ENCODE measurements at places on chromosomes 2 and 18. TPM values are rescaled to one million over a fixed set of nuclear protein-coding genes. Genes with fewer than 3 reads are reported as not detected.

Gene SLC9A4
- 0.07 TPM for total RNA-seq

Gene GCKR
- not detected for total RNA-seq

Gene MEP1B
- not detected for total RNA-seq

DNA sequence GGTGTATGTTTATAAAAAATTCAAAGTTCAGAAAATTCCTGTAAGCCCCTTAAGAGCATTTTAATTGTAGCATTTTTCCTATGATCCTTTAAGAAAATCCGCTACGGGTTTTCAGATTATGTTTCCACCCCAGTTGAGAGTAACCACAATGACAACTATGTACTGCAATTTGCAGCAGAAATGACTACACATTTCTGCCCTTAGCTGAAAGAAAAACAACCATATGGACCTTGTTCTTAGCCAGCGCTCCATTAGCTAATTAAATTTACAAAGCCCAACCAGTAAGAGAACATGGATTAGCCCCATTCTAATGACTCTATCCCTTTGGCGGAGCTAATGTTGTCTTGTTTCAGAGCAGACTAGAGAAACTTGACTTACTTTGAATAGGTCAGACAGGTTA lies 247.6 kb downstream of the SLC8A1 start:
- H3K27me3 ChIP-seq: no peaks in the 10 kb centered on the region
- no peak overlapping the region for H3K27ac ChIP-seq
- H3K4me1 ChIP-seq: peaks cover 3% of the 10 kb centered on the region
- H3K36me3 ChIP-seq: peaks cover 6% of the 10 kb centered on the region

DNA sequence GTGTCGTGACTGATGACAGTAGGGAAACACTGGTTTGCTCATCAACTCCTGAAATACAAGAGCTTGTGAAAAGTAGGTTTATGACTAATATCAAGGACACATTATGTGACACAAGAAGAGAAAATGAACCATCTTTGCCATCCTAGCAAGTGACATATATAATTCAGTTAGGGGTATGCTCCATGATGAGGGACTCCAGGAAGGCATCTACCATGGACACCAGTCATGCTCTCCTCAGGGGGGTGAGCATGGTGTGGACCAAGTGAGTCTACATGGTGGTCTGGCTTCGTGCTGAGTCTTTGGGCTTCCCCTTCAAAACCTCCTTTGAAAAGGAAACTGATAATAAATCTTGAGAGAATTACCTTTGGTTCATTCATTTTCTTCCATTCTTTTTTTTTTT lies 11.7 kb upstream of the SERPINB5 start:
- H3K4me1 ChIP-seq: no peaks in the 10 kb centered on the region
- DNase-seq: no peak
- no peak overlapping the region for H3K4me3 ChIP-seq
- H3K36me3 ChIP-seq: no peaks in the 10 kb centered on the region
- no peak overlapping the region for H3K27ac ChIP-seq
- H3K27me3 ChIP-seq: peaks cover 40% of the 10 kb centered on the region

DNA sequence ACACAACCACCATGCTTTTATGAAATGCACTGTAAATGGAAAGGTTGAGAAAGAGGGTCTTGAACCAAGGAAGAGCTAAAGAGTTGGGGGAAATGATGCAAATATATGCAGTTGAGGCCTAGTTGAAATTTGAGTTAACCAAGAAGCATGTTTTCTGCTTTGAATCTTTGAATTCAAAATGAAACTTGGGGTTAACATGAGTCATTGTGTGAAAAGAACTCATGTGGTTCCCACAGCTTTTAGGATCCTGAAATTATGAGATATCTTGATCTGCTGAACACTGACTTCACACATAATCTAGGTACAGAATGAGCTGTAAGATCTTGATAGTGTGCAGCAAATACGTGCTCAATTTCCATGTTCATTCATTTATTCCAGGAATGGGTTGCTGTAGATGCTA lies 422.9 kb upstream of the TRIB2 start:
- peak; percentile 80 for DNase-seq
- H3K27ac ChIP-seq: peak overlapping the region; percentile 82
- peak overlapping the region; percentile 34 for H3K4me3 ChIP-seq
- peaks cover 10% of the 10 kb centered on the region for H3K27me3 ChIP-seq

GRCh38 chr18:61236356-61237057 lies 96.7 kb upstream of the CDH20 start:
- no peaks in the 10 kb centered on the region for H3K4me1 ChIP-seq
- H3K4me3 ChIP-seq: no peak overlapping the region
- no peaks in the 10 kb centered on the region for H3K27me3 ChIP-seq
- DNase-seq: no peak
- H3K27ac ChIP-seq: no peak overlapping the region

GRCh38 chr2:231454361-231454791 lies 9.9 kb downstream of the NCL start:
- peaks cover 26% of the 10 kb centered on the region for H3K4me1 ChIP-seq
- peaks cover 77% of the 10 kb centered on the region for H3K36me3 ChIP-seq
- H3K4me3 ChIP-seq: no peak overlapping the region
- H3K27me3 ChIP-seq: no peaks in the 10 kb centered on the region

DNA sequence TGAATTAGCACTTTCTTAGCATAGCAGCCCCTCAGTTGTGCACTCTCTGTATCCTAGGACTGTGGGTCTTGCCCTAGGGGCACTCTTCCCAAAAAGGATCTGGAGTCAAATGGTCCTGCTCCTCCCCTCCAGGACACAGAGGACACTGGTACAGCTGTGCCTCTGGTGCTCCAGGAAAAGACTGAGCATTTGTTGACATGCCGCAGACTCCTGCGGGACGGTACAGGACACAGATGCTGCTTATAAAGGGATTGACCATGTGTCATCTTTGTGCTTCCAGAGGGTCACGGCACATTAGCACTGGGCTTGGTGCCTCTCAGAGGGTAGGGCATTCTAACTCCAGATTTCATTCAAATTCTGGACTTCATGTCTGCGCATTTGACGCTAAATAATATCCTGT lies 110.5 kb downstream of the KLF7 start:
- peaks cover 30% of the 10 kb centered on the region for H3K27me3 ChIP-seq
- no peak overlapping the region for H3K27ac ChIP-seq
- no peaks in the 10 kb centered on the region for H3K36me3 ChIP-seq
- no peak overlapping the region for H3K4me3 ChIP-seq
- DNase-seq: no peak

- no peak overlapping the region for H3K27ac ChIP-seq
- no peak for DNase-seq
- peaks cover 13% of the 10 kb centered on the region for H3K27me3 ChIP-seq
- H3K4me1 ChIP-seq: no peaks in the 10 kb centered on the region
- no peaks in the 10 kb centered on the region for H3K36me3 ChIP-seq
Measured at GRCh38 chr18:46767217-46767616, 10.4 kb upstream of the ST8SIA5 start.

- no peak overlapping the region for H3K4me3 ChIP-seq
- no peaks in the 10 kb centered on the region for H3K4me1 ChIP-seq
- no peaks in the 10 kb centered on the region for H3K27me3 ChIP-seq
- no peaks in the 10 kb centered on the region for H3K36me3 ChIP-seq
Measured at GRCh38 chr2:132392221-132392620, 24.4 kb upstream of the GPR39 start.

All from activated CD4-positive, alpha-beta T cell treated with anti-CD3 and anti-CD28 coated beads, Interleukin-2, amount 10 ng/mL, durations not matched to agents 24 days and 14 days (primary cell).